ENCODE measurements at places on chromosomes 16 and 17.

- DNase-seq, result no peak
These were observed 27.5 kb downstream of the TMEM238L start for GRCh38 chr17:10776381-10776780.

- DNase-seq, result no peak
These were observed 11.5 kb upstream of the DUSP14 start for GRCh38 chr17:37478187-37478586.

GRCh38 chr16:67723151-67723910 lies 4.2 kb upstream of the GFOD2 start:
- no peak for DNase-seq

DNA sequence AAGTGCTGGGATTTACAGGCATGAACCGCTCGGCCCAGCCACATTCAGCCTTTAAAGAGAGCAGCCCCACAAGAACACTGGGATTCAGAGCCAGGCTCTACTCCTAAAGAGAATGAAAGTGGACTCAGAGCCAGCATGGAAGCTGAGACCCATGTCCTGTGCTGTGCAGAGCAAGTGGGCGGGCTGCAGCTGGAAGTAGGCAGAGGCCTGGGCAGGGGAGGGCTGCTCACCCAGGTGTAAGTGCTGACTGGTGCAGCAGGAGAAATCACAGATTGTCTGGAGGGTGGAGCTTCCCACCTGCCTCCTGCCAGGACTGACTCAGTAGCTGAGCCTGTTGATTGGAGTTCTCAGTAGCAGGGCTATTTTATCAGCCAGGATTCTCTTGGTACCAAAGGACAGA lies 178.7 kb downstream of the KATNIP start:
- no peak for DNase-seq

DNA sequence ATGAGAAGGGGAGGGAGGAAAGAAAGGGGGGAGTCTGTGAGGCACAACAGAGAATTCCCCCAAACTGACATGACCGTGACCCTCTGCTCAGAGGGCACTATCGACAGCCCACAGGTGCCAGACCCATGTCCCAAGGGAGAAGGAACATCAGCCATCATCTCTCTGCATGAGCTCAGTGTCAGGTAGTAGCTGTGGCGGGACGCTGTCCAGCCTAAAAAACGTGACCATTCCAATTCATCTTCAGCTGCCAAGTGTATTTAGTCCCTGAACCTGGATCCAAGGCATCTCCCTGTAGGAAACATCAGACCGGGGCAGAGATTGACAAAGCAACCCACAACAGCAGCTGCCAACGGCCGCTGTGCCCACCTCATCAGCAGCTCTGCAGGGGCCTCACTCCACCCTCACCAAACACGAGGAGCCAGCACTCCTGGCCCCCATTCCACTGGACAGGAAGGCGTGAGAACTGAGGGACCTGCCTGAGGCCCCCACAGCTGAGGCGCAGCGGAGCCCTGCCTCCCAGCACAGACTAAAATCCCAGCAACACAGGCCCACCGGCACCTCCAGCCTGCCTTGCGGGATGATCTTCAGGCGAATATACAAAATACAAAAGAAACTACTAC lies 8.6 kb downstream of the TAF1C start:
- DNase-seq, result no peak

- no peak for DNase-seq
These were observed 477 bp downstream of the CFAP20 start for GRCh38 chr16:58128711-58129096.
